ENCODE measurements at places on chromosomes 16 and 17.
A peak's percentile ranks its signal among the peaks of the same experiment; 100 is the strongest.

- DNase-seq, result peak; percentile 91
These were observed 5.3 kb upstream of the WDR24 start for GRCh38 chr16:695355-696089.

GRCh38 chr17:82892899-82893565 is 53.2 kb upstream of the ZNF750 start:
- peak; percentile 45 for DNase-seq

- no peak for DNase-seq
These were observed 133.7 kb downstream of the GSG1L start for GRCh38 chr16:27929818-27930217.

DNA sequence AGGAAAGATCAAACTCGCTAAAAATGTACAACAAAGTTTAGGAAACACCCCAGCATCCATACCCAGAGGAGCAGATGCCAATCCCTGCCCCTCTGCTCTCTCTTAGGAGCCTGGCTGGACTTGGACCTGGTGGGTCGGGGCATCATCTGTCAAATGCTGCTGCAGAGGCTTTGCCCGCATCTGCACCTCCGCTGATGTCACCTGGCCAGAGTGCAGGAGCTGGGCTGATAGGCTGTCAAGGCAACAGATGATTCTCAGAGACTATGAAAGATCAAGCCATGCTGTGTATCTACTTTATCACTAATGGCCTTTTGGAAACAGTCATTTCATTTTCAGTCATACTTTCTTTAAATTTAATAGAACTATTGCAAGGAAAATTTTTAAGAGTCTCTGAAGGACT is 15.9 kb upstream of the LCMT1 start:
- no peak for DNase-seq

DNA sequence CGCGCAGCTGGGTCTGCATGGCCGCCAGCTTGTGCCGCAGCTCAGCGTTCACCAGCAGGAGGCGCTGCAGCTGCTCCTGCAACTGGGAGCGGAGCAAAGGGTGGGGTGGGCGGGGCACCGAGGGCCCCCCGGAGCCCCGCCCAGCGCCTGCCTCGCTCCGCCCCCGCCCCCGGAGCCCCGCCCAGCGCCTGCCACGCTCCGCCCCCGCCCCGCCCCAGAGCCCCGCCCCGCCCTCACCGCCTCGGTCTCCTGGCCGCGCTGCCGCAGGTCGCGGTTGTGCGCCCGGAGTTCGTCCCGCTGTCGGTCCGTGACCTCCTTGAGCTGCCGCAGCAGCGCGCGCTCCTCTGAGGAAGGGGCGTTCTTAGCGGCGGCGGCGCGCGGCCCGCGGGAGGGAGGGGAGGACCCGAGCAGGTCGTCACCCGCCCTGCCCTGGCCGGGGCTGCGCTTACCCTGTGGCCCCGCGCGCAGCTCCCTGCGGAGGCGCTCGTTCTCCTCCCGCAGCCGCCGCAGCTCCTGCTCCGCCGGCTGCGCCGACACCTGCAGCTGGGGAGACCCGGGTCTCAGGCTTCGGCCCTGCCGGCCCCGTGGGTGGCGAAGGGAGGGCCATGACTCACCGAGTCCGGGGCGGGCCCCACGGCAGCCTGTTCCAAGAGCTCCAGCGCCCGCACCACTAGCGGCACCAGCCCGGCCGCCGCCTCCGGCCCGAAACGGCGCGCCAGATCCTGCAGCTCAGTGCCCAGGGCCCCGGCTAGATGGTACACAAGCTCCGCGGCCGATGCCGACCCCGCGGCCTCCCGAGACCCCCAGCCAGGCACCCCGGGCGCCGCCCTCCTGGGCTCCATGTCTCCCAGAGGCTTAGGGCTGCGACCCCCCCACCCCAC is 463 bp downstream of the RILP start:
- peak; percentile 96 for DNase-seq

DNA sequence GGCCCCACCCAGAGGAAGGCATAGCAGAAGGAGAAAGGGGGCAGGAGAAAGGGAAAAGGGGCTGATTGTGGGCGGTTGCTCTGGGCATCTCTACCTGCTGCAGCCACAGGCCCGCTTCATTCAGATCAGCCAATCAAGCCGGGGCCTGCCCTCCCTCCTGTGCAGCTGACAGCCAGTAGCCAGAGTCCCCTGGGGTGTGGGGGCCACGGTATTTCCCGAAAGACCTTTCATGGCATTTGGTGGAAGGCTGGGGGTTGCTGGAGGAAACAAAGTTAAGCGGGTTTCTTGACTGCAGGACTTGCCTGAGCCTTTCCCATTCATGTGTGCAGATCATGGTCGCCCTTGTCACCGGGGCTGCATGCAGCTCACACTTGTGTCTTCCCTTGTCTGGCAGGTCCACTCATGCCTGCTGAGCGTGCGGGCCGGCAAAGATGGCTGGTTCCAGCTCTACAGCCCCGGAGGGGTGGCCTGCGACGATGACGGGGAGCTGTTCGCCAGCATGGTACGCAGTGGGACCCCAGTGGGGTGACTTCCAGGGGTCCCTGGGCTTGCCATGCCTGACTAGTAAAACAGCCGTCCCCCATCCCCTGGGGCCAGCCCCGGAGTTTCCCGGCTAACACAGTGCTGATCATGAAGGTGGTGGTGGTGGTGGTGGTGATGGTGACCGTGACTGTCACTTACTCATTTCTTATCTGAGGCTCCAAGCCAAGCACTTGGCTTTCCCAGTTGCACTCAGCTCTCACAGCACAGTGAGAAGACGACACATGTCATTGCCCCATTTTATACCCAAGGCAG is 82.7 kb upstream of the PLCG2 start:
- no peak for DNase-seq

GRCh38 chr17:50426472-50426782 is 409 bp downstream of the ACSF2 start:
- DNase-seq, result no peak

GRCh38 chr16:71846431-71846830 is 655 bp downstream of the ATXN1L start:
- peak; percentile 20 for DNase-seq

- DNase-seq, result no peak
These were observed 120.5 kb downstream of the MAF start for GRCh38 chr16:79480056-79480455.

DNA sequence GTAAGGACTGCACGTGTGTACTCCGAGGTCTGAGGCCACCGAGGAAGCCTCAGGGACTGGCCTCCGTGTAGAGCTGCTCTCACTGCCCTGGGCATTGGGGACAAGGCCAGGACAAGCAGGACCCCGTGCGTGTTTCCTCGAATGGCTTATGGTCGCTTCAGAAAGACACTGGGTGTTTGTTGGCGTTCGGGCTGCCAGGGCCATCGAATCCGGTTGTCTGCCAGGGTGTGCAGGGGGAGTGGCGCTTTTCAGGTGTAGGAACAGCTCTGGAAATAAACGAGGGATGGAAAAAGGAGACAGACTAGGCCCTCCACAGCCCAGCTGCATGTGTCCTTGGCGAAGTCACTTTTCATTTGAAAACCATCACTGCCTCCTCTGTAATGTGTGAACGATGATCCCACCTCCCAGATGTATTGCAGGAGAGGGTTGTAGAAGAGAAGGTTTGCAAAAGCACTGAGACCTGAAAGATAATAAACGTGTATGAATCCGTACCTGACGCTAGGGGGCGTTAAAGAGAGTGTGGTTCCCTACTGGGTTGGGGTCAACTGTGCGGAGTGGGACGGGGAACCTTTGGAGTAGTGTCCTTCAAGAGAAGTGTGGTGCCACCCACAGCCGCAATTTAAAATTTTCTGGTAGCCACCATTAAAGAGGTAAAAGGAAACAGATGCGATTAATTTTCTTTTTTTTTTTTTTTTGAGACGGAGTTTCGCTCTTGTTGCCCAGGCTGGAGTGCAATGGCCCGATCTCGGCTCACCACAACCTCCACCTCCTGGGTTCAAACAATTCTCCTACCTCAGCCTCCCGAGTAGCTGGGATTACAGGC is 2.1 kb upstream of the ZSCAN10 start:
- DNase-seq, result no peak

GRCh38 chr16:73095885-73096421 is 48.0 kb upstream of the ZFHX3 start:
- no peak for DNase-seq

GRCh38 chr17:65155622-65156021 is 18.5 kb downstream of the RGS9 start:
- no peak for DNase-seq

GRCh38 chr16:8864480-8865110 is 4.2 kb downstream of the CARHSP1 start:
- DNase-seq, result no peak

DNA sequence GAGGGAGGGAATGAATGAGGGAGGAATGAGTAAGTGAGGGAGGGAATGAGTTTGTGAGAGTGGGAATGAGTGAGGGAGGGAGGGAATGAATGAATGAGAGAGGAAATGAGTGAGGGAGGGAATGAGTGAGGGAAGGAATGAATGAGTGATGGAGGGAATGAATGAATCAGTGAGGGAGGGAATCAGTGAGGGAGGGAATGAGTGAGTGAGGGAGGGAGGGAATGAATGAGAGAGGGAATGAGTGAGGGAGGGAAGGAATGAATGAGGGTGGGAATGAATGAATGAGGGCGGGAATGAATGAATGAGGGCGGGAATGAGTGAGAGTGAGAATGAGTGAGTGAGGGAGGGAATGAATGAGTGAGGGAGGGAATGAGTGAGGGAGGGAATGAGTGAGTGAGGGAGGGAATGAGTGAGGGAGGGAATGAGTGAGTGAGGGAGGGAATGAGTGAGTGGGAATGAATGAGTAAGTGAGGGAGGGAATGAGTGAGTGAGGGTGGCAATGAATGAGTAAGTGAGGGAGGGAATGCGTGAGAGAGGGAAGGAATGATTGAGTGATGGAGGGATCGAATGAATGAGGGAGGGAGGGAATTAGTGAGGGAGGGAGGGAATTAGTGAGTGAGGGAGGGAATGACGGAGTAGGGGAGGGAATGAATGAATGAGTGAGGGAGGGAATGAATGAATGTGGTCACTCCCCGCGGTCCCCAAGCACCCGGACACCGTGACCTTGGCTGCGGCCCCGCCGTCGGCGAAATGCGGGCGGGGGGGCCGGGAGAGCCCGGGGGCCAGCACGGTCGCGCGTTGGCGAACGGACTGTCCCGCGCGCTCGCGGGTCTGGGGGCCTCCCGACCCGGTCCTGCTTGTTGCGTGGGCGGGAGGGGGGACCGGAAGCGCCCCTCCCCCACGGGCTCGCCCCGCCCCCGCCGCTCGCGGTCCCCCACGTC is 1.1 kb upstream of the UBE2I start:
- peak; percentile 37 for DNase-seq

DNA sequence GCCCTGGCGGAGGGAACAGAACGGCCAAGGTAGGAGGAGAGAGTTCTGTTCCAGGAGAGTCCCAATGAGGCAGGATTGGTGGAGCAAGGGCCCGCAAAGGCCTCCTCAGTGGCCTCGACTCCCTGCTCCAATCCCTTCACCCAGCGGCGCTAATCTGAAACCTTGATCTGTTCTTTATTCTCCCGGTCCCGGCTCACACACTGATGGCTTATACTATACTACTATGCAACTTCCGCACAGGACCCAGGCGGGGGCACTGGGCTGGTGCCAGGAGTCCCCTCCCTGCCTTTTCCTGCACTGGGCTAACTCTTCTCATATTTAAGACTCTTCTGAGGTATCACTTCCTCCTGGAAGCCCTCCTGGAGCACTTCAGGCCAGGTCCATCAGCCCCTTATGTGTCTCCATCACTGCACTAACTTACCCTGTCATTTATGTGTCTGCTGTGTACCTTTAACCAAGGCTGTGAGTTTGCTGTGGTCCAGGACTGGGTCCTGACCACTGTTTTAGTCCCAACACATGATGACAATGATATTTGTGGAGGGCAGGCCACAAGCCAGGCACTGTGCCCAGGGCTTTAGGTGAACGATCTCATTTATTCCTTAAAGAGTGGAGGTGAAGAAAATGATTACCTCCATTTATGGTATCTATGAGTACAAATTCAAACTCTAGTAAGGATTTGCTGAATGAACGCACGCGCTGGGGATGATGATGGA is 6.8 kb downstream of the CCDC102A start:
- DNase-seq, result peak; percentile 9

- peak; percentile 69 for DNase-seq
These were observed 27.5 kb downstream of the ZFHX3 start for GRCh38 chr16:73020409-73020884.
